ENCODE measurements at places on chromosomes 3 and 15.
A peak's percentile ranks its signal among the peaks of the same experiment; 100 is the strongest.

GRCh38 chr15:60720493-60721256 lies 241.7 kb upstream of the ICE2 start:
- peak; percentile 35 for DNase-seq

DNA sequence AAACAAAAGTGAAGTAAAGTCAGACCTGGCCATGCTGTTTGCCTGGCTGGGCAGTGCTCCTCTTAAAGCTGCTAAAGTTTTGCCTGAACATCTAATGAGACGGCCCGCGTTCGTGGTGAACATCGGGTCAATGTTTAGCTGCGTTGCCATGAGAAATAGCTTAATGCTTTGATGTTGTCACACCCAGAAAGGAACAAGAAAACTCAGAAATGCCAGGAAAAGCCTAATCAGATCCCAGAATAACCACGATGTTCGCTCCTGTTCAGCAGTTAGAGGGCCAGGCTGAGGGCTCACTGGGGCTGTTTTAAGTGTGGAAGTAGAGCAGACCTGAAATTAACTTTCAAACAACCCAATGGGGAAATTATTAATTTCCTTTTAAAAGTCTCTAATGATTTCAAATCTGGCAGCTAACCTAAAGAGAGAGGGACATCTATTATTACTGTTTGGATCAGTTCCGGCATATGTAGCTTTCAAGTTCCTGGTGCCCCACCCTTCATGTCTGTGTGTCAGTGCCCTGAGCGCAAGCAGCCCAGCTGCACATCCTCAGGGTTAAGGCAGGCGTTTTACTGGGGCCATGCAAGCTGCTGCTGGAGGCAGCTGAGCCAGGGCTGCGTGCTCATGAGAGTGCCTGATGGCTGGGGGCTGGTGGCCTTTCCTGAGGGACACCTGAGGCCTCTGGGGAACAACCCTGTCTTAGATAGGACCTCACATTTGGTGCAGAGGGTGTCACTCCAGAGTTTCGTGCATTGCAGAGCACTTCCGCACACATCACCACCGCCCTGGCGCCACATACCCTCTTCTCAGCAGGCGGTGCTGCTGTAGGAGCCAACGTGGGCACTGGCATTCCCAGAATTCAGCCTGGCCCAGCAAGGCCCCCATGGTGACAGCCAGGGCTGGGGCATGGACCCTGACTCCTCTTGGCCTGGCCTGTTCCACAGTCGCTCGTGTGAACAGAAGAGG lies 76.6 kb downstream of the LRRK1 start:
- DNase-seq: no peak

DNA sequence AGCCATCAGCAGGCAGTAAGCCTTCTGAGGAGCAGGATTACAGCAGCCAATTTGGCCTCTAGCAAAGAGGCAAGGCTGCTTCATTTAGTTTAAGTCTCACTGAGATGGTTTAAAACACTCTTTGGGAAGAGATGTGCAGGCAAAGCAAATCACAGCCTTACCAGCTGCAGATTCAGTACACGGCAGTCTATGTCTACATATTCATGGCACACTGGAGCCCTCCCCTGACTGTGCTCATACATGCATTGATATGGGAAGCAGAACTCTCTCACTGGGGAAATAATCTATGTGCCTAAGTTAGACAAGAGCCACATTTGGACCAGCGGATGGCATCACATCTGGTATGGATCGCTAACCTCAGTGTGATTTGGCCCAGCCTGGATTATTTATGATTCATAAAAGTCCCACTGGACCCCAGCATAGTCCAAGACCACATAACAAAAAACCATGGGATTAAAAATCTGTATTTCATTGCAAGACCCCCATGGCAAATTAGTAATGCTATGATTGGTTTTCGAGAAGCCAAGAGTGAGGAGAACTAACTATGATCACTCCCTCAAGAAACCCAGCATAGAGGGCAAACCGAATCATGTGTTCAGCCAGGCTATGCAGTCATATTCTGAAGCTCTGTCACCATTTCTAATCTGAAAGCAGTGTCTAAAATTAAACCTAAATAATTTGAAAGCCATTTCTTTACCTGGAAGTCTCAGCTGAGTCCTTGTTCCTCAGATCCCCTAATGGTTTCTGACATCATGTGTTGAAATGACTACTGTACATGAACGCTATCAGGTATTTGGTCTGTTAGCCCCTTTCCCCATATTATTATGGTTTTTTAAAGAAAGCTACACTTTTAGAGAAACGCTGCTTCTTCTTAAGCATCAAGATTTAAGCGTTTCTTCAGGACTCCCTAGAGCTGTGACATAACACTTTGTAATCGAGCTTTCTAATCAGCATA lies 1.2 kb downstream of the PRICKLE2 start:
- DNase-seq: no peak

DNA sequence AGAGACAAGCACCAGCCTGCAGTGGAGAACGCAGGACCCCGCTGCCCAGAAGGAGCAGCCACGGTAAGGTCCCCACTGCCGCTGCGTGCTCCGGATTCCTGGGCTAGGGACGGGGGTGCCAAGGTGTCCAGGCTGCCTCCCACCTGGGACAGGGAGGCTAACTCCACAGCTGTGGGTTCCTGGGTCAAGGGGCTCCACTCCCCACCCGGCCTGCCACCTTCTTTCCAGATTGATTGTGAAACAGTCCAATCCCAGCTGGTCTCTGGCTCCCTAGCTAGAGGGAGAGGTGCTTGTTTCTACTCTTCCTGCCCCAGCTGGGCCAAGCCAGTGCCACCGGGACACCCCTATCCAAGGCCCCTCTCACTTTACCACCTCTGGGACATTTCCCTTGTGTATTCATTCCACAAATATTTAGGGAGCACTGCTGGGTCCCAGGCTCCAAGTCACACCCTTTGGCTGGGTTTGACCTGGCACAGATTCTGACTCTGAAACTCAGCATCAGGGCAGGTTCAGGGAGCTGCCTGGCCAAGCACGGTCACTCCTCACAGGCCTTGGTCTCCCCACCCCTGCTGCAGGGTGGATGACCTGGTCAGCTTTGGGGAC lies 1.9 kb downstream of the PAK6 start:
- DNase-seq: no peak

DNA sequence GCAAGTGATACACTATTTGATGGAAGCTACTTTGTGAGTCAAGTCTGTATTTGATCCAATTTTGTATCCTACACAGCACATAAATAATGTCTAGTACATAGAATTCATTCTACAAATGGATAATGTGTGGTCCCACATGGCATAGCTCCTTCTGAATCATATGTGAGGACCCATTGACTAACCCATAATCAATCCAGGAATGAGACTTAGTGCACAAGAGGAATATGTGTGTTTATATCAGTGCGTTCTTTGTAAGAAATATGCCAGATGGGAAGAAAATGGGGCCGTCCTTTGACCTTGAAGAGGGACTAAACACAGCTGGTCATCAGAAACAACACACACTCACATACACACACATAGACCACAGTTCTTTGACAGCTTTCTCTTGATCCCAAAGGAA lies 282.7 kb upstream of the SEMA6D start:
- DNase-seq: no peak

GRCh38 chr3:18079739-18080138 lies 337.3 kb upstream of the TBC1D5 start:
- DNase-seq: no peak

GRCh38 chr3:182979103-182979673 lies 1.1 kb downstream of the DCUN1D1 start:
- no peak for DNase-seq

- no peak for DNase-seq
Measured at GRCh38 chr3:146124126-146124801, 36.7 kb downstream of the PLOD2 start.
